ENCODE measurements at places on chromosomes 5 and 9.
A peak's percentile ranks its signal among the peaks of the same experiment; 100 is the strongest.

DNA sequence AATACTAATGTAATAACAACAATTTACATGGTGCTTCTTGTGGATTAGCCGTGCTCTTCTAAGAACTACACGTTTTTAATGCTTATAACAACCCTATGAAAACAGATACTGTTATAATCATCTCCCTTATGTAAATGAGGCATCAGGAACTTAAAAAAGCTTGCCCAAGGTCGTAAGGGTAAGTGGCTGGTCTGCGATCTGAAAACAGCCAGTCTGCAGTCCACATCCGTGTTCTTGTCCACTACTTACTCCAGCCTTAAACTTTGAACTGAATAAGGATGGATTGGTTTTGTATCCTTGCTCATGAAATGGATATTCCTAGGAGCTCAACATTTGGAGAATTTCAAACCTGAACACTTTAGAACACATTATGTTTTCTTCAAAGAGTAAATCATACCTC is 26.7 kb downstream of the PAM start:
- no peak for DNase-seq

DNA sequence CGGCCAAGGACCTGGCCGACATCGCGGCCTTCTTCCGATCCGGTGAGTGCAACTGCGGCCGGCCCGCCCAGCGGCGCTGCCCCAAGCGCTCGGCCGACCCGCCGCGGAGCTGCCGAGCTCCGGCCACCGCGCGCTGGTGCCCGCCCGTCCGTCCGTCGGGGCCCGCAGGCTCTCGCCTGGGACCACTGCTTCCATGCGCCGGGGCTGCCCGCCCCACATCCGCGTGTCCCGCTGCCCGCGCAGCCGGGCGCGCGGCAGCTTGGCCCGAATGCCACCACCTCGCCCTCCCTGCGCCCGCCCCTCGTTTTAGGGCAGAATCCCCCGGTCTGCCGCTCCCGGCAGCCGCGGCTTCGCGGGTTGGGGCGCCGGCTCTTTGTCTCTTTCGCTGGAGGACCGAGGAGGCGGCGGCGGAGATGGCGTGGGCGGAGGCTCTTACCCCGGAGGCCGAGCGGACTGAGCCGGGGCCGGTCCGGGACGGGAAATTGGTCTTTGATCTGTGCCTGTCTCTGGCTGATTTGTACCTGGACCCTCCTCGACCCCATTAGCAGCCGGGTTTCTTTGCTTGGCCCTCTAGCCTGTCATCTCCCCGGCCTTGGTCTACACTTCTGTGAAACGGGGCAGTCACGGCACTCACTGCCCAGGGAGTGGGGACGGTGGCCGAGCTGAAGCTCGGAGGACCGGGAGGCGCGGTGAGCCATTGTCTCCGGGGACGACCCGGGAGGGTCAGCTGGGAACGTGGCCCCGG is 871 bp downstream of the TRIO start:
- peak; percentile 32 for DNase-seq

DNA sequence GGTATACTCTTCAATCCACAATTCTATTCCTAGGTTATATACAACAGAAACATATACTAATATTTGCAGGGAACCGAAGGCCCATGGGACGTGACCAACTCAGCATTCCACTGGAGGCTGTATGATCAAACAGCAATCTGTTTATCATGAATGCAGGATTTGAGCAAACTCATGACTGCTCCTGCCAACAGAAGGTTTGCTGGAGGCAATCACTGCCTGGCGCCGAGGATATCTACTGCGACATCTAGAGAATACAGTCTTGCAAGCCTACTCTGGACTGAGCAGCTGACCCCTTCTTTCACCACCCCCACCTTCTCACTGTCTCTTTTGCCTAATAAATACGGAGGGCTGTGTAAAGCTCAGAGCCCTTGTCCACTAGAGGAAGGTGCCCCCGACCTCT is 90.5 kb upstream of the CDH10 start:
- no peak for DNase-seq

DNA sequence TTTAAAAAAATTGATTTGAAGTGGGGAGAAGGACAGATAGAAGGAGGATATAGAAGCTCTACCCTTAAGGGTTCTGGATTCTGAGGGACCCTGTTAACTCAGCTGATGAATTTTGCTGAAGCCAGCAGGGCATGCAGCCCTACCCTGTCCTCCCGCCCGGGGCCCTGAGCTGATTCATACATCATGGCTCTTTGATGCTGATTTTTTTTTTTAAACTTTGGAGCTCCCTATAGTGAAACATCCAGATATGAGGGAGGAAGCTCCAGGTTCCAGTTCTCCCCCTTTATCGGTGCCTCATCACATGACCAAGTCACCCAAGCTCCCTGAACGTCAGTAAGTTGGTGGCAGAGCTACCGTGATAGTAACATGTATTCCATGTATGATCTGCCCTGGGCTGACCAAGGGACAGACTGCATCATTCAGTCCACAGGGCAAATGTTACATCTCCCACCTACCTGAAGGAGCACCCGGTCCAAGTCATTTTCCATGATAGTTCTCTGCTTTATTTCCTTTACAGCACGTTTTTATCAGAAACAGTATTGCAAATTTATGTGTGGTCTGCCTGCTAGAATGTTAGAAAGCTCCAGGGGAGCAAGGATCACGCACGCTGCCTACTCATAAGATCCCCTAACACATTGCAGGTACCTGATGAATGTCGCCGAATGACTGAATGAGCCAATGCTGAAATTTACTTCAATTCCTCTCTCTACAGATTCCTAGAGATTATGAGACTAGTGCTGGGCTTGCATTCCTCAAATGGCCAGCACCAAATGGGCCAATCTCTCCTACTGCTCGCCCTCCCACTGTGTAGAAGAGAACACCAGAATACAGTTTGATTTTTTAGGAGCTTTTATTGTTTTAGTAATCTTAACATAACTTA is 25.9 kb downstream of the SPARC start:
- no peak for DNase-seq

- DNase-seq: no peak
Observed at GRCh38 chr5:107993341-107993740, 322.6 kb upstream of the EFNA5 start.

DNA sequence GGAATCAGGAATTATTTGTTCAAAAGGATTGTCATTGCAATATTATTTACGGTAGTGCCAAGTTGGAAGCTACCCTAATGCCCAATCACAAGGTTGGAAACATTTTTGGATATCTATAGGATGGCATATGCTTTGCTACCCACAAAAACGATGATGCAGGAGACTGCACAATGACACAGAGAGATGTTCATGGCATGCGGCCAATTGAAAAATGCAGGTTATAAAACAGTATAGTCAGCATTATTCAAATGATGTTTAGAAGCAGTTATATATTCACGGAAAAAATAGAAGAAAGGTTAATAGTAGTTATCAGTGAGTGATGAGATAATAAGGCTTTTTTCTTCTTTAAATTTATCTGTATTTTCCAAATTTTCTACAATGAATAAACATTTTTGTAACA is 5.9 kb upstream of the ACSL6 start:
- peak; percentile 5 for DNase-seq

- DNase-seq: no peak
Observed at GRCh38 chr9:37259951-37260350, 139.6 kb downstream of the ZCCHC7 start.

- DNase-seq: peak; percentile 96
Observed at GRCh38 chr5:177455036-177455660, 8.5 kb downstream of the PRR7 start.

DNA sequence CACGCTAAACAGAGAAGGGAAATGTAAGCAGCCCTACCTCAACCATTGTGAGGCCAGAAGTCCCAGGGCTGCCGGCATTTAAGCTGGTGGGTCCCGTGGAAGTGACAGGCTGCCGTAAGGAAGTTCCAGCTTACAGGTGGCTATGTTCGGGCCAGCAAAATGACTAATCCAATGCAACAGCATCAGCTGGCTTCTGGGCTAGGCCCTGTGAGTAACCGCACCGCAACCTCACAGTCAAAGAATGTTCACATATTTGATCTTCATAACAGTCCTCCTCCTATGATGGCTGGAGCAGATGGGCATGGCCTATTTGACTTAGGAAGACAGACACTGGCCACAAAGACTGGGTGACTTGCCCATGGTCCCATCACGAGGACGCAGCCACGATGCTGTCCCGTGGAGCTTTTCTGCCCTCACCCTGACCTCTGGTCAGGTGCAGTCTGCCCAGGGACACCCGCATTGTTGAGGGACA is 88.2 kb downstream of the LIFR start:
- no peak for DNase-seq

DNA sequence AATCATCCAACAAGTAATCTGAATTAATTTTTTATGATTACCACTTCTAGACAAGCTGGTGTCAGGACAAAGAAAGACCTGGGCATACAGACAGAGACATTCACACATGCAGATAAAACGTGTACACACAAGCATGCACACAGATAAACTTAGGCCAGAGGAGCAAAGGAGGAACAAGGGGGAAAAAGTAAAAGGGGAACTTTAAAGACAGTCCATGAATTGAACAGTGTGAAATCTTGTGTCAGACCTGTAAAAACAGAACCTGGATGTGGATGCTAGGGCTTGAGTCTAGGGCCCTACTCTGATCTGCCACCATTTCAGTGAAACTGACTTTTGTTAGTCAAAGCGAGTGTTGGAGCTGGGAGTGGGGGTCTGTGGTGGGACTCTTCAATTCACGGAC is 11.2 kb upstream of the ZSWIM6 start:
- DNase-seq: no peak

- peak; percentile 57 for DNase-seq
Observed at GRCh38 chr9:121278477-121279261, 10.7 kb downstream of the GSN start.

- DNase-seq: peak; percentile 60
Observed at GRCh38 chr9:121133104-121133816, 58.5 kb downstream of the CNTRL start.

DNA sequence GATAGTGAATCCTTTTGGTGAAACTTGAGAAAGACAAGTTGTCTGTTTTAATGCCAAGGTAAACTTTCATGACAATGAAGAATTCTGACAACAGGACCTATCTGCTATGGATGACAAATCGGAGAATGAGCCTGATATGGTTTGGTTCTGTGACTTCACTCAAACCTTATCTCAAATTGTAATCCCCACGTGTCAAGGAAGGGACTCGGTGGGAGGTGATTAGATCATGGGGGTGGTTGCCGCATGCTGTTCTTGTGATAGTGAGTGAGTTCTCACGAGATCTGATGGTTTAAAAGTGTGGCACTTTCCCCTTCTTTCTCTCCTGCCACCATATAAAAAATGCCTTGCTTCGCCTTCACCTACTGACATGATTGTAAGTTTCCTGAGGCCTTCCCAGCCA is 1964.1 kb upstream of the CDH9 start:
- no peak for DNase-seq

GRCh38 chr5:143229896-143230675 is 173.4 kb downstream of the NR3C1 start:
- DNase-seq: no peak

DNA sequence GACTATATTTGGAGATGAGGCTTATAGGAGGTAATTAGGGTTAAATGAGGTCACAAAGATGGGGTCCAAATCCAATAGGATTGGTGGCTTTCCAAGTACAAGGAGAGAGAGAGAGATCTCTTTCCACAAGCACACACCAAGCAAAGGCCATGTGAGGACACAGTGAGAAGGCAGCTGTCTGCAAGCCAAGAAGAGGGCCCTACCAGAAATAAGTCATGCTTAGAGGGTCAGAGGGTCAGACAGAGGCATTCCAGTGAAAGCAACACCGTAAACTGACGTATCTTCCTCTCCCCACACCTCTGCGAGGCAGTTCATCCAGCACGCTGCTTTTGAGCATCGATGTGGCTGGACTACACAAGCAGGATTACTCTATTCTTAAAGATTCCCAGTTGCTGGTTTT is 87.9 kb downstream of the SLC1A3 start:
- no peak for DNase-seq

DNA sequence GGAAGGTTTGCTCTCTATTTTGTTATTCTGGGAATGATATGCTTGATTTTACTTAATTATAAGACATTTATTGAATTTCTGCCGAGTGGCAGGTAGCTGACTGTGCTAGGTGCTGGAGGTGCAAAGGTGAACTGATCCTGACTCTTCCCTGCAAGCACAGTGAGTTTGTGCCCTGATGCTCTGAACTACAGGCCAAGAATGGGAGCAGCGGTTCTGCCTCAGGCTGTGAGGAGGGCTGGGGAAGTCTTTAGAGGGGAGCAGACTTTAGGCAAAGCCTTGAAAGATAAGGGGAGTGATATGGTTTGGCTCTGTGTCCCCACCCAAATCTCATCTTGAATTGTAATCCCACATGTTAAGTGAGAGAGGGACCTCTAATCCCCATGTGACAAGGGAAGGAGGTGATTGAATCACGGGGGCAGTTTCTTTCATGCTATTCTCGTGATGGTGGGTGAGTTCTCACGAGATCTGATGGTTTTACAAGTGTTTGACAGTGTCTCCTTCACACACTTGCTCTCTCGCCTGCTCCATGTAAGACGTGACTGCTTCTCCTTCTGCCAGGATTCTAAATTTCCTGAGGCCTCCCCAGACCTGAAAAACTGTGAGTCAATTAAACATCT is 73.1 kb downstream of the NDFIP1 start:
- DNase-seq: no peak

GRCh38 chr9:75176037-75176436 is 87.7 kb downstream of the OSTF1 start:
- no peak for DNase-seq

DNA sequence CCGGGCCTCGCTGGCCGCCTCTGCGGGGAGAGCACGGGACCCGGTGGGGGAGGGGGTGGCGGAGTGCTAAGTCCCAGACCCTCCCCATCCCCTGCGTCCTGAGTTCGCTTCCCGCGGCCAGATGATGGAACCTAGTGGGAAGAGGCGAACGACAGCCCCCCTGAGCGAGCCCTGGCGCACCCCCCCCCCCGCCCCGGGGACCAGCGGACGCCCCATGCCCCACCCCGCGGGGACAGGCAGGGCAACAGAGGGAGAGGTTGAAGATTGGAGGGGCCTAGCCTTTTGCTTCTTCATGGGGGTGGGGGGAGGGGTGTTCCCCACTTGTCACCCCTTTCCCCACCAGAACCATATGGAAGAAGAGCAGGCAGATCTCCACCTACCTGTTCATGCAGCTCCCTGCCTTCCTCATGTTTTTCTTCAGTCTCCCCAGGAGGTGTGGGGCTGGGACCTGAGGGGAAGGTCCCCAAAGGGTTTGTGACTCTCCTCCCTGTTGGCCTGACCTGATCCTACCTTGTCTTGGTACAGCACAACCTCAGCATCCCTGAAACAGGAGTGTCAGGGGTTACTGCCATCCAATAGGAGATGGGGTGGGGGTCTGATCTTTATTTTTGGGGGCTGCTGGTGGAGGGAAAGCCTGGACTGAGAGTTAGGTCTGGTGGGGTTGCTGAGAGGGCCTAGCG is 485 bp downstream of the FAM53C start:
- DNase-seq: no peak

DNA sequence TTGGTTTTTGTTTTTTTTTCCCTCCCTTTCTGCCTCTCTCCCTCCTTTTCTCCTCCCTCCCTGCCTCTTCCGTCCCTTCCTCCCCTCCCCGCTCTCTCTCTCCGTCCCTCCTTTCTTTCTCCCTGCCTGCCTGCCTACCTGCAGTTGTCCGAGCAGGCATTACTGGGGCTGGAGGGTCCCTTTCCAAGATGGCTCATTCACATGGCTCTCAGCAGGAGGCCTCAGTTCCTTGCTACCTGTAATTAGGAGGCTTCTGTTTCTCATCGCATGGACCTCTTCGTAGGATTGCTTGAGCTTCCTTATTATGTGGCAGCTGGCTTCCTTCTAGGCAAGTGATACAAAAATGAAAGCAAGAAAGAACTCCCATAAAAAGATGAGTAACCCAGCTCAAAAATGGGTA is 8.0 kb downstream of the RGS3 start:
- DNase-seq: no peak

- no peak for DNase-seq
Observed at GRCh38 chr5:108798513-108799265, 51.0 kb downstream of the FER start.

GRCh38 chr5:93600409-93601070 is 17.5 kb downstream of the NR2F1 start:
- DNase-seq: no peak
